ENCODE measurements at places on chromosomes 4 and X.

GRCh38 chr4:1833307-1834046 lies 22.5 kb downstream of the LETM1 start:
- DNase-seq, result no peak

DNA sequence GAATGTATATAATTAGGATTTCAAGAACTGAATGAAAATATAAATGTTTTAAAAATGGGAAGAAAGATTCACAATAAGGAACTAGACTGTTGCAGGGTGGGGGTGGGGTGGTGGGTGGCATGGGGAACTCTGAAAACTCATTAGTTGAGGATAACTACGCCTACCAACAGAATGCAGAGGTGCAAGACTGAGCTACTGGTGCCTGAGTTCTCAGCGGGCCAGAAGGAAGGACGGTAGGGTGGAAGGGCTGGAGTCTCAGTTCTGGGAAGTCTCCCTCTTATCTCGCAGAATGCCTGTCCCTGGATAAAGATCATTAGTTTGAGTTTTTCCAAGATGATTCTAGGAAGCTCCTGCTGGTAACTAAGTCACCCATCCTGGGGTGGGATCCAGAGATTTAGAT lies 1.3 kb upstream of the SOD3 start:
- DNase-seq, result no peak

GRCh38 chr4:84235126-84235944 lies 263.8 kb downstream of the NKX6-1 start:
- no peak for DNase-seq

- DNase-seq, result no peak
These were observed 18.9 kb downstream of the SORBS2 start for GRCh38 chr4:185793116-185793485.

DNA sequence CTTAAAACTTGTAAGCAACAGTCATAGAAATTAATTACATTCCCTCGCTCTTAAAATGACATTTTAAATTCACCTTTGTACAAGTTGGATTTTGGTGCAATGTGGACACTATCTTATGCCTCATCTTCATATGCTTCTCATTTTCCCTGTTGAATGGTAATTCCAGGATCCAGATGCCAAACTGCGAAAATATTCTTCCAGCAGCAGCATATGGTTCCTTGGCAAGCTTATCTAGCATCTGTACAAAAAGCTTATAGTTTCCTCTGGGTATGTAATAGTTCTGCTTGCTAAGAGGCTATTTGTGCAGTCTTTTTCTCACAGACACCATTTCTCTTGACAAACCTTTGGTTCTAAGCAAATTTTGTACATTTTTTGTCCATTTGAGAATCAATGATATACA lies 2079.7 kb upstream of the AGA start:
- no peak for DNase-seq
